ENCODE measurements at places on chromosomes 4 and X.

GRCh38 chr4:1344696-1345095, 2.3 kb upstream of the UVSSA start:
- DNase-seq = no peak

GRCh38 chr4:106481801-106482200, 113.2 kb upstream of the GIMD1 start:
- no peak for DNase-seq

GRCh38 chr4:83413676-83414075, 41.9 kb downstream of the HELQ start:
- no peak for DNase-seq

- DNase-seq = no peak
These were observed 260.7 kb downstream of the COL25A1 start for GRCh38 chr4:109041463-109042360.

DNA sequence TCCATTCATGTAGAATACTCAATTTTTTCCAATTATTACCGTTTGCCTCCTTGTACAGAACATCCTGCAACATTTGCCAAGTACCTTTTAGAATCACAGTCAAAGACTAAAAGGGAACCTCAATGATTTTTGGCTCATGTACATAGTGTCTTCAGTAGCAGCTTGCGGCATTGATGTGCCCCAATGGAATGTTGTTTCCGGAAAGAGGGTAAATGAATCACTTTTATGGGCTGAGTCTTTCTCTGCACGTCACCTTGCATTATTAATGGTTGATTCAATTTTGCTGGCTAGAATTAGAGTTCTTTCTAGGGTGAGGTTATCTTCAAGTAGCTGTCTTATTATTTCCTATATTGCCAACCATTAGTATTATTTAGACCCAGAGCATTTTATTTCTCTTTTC, 116.9 kb upstream of the GABRA2 start:
- DNase-seq = no peak

DNA sequence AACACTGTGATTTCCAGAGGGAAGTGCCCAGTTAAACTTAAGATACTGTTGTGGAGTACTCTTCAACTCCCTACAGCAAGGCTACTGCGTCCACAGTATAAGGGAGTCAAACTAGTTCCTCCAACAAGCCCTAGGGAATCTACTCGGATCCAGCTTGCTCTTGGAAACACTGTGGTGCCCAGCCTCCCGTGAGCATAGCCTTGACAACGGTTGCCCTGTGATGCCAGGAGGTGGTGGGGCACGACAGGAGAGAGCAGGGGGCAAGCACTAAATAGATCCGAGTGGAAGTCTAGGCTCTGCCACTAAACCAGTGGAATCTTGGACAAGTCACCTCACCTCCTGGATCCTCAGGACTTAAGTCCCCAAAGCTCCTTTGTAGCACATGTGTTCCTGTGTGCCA, 45.6 kb downstream of the SMC1A start:
- no peak for DNase-seq

DNA sequence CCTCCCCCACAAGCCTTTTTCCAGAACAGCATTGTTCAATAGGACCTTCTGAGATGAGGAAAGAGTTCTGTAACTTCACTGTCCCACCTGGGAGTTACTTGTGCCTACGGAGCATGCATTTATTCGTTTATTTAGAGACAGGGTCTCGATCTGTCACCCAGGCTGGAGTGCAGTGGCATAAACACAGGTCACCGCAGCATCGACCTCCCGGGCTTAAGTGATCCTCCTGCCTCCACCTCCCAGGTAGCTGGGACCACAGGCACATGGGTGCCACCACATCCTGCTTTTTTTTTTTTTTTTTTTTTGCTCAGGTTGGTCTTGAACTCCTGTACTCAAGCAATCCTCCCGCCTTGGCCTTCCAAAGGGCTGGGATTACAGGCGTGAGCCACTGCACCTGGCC, 2.9 kb downstream of the MAP3K15 start:
- no peak for DNase-seq

- DNase-seq = no peak
These were observed 121.9 kb upstream of the DMD start for GRCh38 chrX:33333271-33333670.

DNA sequence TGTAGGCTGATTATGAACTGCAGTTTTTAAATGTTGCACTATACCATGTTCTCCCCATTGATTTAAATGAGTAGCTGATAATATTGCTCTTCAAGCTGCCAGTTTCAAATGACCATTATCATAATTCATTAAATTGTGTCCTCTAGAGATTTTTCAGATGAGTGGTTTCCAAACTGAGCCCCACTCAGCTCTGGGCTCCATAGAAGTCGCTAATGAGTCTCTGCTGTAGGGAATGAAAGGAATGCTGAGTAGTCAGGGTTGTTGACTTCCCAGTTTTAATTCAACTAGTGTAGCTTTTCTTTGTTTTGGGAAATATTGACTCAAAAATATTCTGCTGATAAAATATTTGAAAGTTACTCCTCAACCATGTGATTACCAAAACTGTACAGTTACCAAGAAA, 1081.1 kb downstream of the ARAP2 start:
- DNase-seq = no peak

DNA sequence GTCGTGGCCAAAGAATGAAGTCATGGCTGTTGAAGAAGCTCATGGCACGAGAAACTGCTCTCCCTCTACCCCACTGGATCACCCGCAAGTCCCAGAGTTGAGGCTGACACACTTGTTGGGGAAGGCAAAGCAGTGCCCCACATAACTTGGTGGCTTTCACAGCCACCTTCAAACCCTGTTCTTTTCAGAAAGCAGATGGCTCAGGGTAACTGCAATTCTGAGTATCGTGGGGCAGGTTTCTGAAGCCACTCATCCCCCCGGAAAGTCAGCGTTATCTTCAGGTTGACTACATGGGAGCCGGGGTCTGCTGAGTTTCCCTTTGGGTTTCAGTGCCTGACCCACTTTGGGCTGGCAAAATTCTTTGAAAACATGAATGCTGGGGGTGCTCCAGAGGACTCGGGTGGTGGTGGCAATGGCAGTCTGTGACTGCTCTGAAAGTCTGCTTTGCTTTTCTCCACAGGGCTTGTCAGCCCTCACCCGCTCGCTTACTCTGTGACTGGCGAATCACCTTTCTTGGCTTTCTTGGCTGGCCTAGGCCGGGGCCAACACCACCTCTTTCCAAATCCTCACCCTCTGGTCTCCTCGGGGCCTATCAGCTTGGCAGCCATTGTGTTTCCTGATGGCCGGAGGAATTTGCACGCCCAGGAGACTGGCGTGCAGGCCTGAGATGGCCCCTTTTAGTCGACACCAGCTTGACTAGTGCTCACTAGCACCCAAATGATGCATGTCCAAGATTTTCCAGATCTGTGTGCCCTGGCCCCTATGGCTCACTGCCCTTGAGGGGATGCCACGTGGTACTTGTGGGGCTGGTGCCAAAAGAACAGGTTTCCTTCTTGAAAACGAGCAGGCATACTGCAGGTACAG, 7.3 kb downstream of the PPP1R3F start:
- no peak for DNase-seq

DNA sequence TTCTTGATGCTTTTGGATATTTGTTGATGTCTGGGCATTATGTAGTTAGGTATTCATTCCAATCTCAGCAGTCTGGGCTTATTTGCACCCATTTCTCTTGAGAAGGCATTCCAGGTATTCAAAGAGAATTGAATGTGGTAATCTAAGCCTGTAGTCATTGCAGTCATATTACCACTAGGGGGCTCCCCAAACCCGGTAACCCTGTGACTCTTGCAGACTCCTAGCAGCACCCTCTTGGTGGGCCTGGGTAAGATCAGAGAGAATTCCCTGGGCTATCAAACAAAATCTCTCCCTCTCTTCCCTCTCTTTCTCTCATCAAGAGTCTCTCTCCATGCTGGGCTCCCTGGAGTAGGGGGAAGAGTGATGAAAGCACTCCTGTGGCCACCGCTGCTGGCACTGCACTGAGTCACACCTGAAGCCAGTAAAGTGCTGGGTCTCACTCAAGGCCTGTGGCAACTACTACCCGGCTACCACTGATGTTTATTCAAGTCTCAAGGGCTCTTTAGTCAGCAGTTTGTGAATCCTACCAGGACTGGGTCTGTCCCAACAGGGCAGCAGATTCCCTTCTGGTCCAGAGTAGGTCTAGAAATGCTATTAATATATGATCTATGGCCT, 187.7 kb upstream of the NUDT10 start:
- DNase-seq = no peak

GRCh38 chr4:17605236-17605635, 9.2 kb upstream of the MED28 start:
- no peak for DNase-seq

DNA sequence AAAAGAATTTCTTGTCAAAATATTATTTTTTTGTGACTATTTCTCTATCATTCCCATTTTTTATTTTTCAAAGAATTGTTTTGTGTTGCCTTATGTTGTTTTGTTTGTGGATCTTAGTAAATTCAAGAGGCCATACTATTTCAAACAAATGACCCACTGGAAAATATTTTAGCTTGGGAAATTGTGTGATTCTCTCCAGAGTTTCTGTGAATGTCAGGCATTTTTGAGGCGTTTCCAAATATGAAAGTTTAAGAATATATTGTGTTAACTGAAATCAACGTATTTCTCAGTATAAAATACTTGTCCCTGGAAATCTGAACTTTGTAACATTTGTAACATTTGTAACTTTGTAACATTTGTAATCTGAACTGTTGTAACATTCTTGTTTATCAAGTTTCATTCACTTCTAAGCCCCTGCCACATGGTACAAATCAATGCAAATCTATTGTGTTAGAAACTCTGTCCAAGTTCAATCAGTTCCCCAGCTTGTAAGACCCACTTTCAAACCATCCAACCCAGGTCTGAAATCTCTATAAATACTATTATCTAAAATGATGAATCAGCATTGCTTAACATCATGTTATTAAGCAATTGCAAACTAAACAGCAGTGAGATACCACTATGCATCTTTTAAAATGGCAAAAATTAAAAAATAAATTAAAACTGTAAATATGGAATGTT, 465.4 kb upstream of the GRID2 start:
- no peak for DNase-seq

GRCh38 chr4:55075823-55076716, 49.3 kb downstream of the KDR start:
- no peak for DNase-seq

DNA sequence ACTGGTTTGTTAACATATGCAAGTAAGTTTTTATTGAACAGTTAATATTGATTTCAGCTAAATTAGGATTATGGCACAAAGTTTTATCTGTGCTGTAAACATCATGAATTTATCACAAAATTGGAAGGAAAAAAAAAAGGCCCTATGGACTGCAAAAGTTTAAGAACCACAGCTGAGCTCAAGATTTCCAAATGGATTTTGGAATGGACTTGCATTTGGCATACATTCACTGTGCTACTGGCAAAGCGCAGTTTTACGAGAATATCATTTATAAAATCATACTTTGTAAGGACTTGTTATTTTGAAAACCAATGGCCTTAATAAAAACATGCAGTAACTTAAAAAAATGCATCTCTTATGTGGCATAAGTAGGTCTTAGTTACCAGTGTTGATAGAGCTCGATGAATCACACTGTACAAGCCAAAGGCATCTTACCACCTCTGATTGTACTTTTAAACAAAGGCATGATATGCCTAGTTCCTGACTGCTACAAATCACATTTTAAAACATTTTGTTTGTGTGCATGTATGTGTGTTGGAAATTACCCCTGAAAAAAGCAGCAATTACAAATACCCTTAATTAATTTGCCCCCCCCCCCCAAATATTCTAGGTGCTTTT, 58.6 kb downstream of the TAB3 start:
- no peak for DNase-seq

DNA sequence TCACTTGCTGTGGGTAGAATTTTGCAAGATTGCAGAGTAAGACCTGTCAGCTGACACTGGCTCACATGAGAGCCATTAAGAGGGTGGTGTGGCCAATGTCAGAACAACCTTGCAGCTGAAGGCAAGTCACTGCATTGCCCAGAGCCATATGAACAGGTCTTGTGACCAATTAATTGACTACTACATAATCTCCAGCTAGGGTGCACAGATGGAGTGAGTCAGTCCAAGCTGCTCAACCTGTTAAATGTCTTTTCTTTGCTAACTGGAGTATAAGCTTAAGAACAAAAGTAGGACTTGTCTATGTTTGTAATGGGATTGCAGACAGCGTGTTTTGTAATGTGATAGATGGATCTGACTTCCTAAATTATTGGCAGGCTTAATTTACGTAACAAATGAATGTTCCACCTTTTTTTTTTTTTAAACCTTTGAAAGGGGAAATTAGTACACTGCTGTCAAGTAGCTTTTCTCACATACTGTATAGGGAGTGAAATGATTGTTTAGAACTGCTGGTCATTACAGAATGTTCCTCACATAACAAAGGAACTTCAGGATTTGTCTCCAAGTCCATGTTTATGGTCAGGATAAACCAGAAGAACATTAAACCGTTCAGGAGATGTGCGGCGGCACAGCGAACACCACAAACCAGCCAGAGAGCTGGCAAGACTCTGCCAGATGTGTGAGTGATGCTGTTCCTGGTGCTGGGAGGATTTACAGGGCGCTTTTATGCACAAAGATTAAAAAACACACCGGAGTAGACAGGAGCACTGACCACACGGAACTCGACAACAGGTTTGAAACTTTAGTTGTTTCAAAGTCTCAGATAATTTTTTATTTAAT, 37.0 kb downstream of the FNIP2 start:
- DNase-seq = no peak

DNA sequence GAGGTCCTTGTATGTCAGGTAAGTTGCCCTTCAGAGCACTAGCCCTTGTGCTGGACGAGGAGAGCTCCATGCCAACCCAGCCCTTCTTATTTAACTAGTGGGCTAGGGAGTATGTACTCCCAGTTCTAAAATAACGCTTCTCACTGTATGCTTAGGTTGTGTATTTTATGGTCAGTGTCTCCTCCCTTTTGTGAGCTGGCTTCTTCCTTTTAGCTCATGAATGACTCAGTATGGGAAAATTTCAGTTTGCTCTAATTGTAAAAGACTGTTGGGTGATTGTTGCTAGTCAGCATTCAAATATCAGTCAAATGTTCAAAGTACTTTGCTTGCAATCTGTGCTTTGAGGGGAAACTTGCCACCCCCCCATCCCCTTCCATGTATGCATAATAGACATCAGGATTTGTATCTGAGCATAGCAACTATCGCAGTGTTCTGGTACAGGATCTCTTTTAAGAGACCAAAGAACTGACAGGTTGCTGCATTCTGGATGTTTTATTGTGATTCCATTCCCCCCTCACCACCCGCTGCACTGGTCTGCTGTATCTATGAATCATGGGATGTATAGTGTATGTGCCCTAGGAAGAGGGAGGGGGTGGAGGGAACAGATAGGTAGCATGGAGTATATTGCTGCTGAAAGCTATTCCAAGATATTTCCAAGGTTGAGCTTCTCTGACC, 34.7 kb downstream of the DLG3 start:
- DNase-seq = no peak

GRCh38 chrX:11439846-11440245, 146.6 kb downstream of the AMELX start:
- DNase-seq = no peak

- no peak for DNase-seq
These were observed 14.3 kb downstream of the JCHAIN start for GRCh38 chr4:70651864-70652506.

- DNase-seq = no peak
These were observed 49.3 kb upstream of the RPL34 start for GRCh38 chr4:108570993-108571569.

DNA sequence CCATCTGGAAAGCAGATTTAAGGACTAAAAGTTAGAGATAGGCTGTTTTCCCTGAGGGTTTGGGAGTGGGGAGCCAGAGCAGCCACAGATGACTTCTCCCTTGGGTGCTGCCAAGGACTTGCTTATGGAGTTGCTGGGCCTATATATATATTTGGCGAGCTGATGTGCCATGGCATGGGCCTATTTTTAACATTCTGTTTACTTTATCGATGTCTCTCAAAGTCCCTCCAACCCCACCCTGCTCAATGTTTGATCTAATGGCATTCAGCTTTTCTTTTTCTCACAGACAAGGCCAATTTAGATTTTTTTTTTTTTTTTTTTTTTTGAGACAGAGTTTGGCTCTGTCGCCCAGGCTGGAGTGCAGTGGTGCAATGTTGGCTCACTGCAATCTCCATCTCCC, 6.1 kb upstream of the CUL4B start:
- DNase-seq = no peak
